ENCODE measurements at places on chromosomes 11 and 22.

- DNase-seq: no peak
Measured at GRCh38 chr11:11135820-11136476, 217.1 kb downstream of the CSNK2A3 start.

DNA sequence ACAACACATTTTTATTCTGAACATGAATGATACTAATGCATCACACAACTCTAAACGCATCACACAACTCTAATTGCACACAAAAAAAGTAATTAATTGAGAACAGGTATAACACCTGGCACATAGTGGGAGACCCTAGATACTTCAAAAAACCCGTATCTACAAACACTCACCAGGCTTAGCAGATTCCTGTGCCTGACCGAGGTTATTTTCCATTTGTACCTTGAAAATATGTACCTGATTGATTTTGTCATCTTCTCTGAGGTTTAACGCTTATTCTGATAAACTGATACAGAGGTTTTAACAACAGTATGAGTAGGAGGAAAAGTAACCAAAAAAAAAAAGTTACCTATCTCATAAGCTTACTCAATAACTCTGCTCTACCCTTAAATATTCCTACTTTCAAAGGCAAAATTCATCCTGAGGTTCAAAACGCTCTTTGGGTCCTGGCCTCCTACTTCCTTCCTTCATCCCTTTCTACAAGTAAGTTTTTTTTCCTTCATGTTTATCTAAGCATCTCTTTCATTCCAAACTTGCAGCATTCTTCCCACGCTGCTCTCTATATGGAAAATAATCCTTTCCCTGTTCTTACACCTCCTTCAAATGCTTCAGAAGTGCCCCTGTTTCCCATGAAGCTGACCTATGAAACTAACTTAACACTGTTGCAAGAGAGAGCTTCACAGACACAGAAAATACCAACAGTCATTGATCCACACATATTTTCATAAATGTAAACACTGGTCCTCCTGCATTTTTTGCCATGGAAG, 73.3 kb downstream of the ETS1 start:
- no peak for DNase-seq

GRCh38 chr11:70415642-70416395, 17.5 kb downstream of the CTTN start:
- DNase-seq: no peak

- no peak for DNase-seq
Measured at GRCh38 chr22:42284643-42285181, 14.3 kb upstream of the TCF20 start.

DNA sequence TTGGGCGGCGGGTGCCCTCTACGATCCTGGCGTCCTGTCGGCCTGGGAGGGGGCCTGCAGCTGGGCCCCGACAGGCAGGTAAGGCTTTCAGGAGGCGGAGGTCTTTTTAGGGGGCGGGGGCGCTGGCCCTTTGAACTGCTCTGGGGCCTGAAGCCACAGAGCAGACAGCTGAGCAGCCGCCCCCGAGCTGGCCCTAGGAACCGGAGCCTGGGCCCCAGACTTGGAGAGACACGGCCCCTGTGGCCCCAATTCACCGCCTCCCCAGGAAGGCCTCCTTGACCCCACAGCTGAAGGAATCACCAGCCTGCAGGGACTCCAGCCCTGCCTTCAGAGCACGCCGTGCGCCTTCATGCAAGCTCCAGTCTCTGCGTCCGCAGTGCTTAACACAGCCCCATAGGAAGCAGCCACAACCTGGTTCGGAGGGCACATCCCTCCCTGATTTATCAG, 618 bp upstream of the CERK start:
- no peak for DNase-seq

DNA sequence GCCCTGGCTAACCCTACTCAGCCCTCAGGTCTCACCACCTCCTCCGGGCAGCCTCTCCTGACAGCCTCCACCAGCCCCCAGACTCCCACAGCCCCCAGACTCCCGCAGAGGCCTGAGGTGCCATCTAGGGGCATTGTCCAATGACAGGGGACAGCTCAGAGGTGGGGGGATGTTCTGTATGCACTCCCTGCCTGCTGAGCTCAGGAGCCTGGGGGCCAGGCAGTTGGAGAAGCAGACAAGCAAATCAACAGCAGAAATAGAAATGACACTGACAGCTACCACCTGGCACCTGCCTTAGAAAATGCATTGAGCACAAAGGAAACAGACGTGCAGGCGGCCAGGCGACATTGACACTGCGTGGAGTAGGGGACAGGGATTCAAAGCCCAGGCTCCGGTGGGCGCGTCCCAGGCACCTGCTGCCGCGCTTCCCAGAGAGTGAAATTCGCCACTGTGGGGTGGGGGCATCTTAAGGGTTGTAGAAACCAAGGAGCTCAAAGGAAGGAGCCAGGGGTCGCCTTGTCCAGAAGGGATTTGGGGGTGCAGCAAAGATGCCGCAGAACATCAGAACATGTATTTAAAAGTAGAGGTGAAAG, 22.5 kb upstream of the WNT7B start:
- DNase-seq: no peak

- no peak for DNase-seq
Measured at GRCh38 chr11:68508425-68508824, 47.9 kb downstream of the PPP6R3 start.

- no peak for DNase-seq
Measured at GRCh38 chr22:24543679-24544243, 11.2 kb downstream of the GUCD1 start.

DNA sequence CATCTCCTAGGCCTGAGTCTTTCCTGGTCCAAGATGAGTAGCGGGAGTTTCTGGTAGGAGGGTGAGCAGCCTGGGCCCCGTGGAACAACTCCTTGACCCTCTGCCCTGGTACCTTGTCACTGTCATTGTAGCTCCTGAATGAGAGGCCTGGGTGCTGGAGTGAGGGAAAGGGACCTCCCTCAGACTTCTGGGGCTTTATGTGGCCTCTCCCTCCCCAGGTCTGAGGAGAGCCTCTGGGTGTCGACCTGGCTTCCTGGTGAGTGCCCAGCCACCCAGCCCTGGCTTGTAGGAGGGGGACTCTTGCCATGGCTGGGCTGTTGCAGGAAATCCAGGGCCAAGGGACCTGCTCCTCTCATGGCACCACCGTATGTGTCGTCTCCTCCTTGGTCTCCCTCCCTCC, 3.9 kb downstream of the P2RY2 start:
- no peak for DNase-seq

- DNase-seq: no peak
Measured at GRCh38 chr11:6653097-6653496, 2.5 kb downstream of the DCHS1 start.

GRCh38 chr22:42152661-42153270, 22.2 kb upstream of the CYP2D6 start:
- DNase-seq: no peak

- DNase-seq: no peak
Measured at GRCh38 chr11:122984186-122985011, 2.8 kb upstream of the BSX start.

GRCh38 chr22:48704335-48704734, 1123.3 kb downstream of the BRD1 start:
- no peak for DNase-seq

- no peak for DNase-seq
Measured at GRCh38 chr11:86570020-86570419, 102.4 kb downstream of the ME3 start.

- no peak for DNase-seq
Measured at GRCh38 chr11:86341382-86341781, 33.3 kb upstream of the CCDC81 start.

- DNase-seq: no peak
Measured at GRCh38 chr11:122755941-122756340, 82.4 kb upstream of the CRTAM start.

- DNase-seq: no peak
Measured at GRCh38 chr11:103624708-103625623, 411.5 kb upstream of the DDI1 start.

- DNase-seq: no peak
Measured at GRCh38 chr11:67368621-67369020, 4.8 kb downstream of the CLCF1 start.

DNA sequence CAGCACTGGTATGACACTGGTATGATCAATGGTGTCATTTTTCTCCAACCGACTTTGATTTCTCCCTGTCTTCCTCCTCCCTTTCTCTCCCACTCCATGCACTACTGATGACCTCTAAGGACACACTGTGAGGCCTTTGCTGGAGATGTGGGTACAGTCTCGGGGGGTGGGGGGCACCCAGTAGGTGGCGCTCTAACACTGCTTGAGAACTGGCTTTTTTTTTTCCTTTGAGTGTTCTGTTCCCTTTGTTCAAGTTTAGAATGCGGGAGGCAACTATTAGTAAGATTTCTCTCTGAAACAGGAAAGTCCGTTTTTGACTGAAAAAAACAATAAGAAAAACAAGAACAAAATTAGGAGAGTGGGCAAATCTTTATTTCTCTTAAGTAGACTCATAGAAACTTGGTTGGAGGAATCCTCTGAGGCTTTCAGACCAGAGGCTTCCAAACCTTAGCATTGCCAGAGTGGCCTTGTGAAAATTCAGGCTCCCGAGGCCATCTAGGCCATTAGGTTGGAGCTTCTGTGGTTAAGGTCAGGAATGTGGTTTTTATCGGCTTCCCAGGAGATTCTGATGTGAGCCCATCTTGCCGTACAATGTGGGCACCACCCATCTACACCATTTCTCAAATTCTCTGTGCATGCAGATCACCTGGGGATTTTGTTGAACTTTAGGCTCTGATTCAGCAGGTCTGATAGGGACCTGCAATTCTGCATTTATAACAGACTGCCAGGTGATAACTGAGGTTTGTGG, 43.2 kb downstream of the PANX1 start:
- no peak for DNase-seq

DNA sequence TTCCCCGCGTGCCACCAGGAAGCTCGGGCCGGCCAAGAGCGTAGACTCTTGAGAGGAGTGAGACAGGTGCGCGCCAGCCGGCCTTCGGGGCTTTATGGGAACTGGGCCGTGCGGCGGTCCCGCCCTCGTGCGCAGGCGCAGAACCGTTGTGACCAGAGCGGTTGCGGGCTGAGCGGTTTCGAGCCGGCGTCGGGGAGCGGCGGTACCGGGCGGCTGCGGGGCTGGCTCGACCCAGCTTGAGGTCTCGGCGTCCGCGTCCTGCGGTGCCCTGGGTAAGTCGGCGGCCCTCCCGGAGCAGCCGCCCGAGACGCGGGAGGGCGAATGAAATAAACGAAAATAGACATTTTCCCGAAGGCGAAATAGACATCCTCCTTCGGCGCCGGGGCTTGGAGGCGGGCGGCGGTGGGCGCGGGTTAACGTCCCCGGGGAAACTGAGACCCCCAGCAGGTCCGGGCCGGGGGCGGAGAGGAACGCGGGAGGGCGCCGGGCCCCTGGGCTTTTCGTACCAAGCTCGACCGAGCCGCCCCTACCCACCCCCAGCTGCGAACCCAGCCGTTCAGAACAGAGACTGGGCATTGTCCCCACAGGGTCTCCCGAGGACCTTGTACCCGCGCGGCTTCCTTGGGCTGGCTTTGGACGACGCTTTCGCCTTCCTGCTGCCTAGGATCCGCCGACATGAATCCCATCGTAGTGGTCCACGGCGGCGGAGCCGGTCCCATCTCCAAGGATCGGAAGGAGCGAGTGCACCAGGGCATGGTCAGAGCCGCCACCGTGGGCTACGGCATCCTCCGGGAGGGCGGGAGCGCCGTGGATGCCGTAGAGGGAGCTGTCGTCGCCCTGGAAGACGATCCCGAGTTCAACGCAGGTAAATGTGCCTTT, at the start of gene ASRGL1:
TSS of gene ASRGL1 (plus strand) at position 146 of the 879 bp plus-strand sequence. CDS start at position 676, 530 bp downstream.
- DNase-seq: peak; percentile 63

DNA sequence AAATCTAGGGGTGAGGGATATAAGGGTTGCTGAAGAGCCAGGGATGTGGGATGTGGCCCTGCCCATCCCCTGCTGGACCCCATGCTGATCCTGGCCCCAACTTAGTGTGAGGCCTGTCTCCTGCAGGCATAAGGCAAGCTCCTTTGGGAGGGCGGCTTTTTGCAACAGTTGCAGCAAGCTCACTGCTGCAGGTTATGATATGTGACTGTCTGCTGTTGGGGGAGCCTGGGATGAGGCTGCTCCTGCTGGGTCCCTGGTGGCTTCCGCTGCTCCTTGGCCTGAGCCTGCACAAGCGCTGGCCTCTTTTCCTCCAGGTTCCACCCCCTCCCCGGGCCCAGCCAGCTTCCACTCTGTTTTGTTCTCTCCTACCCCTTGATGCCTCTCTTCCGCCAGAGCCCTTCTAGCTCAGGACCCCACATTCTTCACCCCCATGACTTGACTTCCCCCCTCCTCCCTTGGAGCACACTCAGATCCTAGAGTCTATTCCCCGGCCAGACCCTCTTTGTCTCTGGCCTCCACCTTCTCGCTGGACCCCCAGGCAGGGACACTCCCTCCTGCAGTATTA, 35.0 kb upstream of the SYT13 start:
- DNase-seq: no peak

GRCh38 chr11:61392981-61393595, 701 bp downstream of the TMEM216 start:
- peak; percentile 12 for DNase-seq

DNA sequence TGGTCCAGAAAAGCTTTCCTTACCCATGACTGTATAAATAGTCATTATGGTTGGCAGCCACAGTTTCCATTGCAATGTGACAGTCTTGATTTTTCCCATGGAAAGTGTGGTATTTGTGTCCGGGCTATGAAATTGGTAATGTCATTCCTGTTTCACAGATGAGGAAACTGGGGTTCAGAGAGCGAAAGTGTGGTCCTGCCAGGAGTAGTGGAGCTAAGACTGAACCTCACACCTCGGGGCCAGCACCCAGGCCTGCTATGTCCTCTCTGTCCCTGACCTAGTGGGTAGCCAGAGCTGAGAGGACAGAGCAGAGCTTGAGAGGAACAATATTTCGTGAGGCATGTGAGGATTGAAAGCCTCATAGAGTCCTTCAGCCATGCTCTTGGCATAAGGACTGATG, 1.2 kb upstream of the YDJC start:
- DNase-seq: no peak

DNA sequence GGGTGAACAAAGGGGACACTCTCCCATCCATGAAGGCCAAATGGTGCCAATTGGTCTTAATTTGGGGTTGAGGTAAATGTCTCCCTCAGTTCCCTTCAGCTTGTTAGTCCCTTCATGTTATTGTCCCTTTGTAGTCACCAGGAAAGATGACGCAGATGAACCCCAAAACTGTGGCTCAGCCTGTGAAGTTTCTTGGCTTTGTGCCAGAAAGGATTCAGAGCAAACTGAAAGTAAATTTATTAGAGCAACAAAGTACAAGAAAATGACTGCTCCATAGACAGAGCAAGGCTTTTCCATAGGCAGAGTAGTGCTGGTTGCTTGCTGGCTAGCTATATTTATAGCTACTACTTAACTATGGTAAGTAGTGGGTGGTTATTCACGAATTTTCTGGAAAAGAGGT, 16.7 kb downstream of the OR4C3 start:
- peak; percentile 37 for DNase-seq

DNA sequence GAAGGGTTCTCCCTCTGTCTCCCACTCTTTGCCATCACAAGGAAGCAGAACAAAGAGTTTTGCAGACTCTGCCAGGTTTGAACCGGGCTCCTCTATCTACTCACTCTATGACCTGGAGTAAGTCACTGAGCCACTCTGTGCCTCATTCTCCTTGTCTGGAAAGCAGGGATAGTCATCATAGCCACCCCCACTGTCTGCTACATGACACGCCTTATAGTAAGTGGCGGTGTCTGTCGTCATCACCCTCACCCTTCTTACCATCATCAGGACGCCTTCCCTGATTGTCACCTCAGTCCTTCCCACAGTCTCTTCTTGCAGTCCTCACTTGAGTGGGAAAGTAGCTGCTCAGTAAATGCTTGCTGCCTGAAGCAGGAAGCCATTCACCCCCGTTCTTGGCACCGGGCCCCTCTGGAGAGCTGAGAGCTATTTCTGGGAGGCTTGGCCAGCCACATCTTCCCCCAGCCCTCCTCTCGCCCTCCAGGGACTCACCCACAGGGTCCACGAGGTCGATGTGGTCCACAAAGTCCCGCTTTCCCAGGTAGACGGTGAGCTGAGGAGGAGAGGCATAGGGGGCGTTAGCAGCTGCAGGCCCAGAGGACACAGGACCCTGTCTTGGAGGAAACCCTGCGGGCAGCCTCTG, 46.4 kb downstream of the TPBGL start:
- DNase-seq: no peak

Measured in central memory CD4-positive, alpha-beta T cell (primary cell).